ENCODE measurements at places on chromosomes 5 and 9.

- peak; percentile 19 for DNase-seq
Observed at GRCh38 chr5:168125445-168126199, 165.8 kb upstream of the WWC1 start.

- DNase-seq = no peak
Observed at GRCh38 chr9:111955048-111955447, 58.4 kb downstream of the UGCG start.

DNA sequence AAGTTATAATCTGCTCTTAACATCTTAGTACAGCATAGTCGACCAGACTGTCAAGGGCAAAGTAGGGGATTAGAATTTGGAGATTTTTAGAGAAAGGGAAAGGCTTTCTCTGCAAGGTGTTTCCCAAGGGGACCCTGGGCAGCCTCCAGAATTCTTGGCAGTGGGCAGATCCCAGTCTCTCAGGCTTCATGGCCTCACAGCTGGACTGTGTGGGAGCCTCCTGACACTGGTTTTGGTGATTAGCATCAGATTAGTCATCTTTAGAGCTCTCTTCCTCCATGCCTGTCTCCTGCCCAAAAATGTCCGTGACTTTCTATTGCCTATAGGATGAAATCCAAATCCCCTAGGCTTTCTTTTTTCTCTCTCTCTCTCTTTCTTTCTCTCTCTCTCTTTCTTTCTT, 370.7 kb downstream of the ZSWIM6 start:
- peak; percentile 4 for DNase-seq

DNA sequence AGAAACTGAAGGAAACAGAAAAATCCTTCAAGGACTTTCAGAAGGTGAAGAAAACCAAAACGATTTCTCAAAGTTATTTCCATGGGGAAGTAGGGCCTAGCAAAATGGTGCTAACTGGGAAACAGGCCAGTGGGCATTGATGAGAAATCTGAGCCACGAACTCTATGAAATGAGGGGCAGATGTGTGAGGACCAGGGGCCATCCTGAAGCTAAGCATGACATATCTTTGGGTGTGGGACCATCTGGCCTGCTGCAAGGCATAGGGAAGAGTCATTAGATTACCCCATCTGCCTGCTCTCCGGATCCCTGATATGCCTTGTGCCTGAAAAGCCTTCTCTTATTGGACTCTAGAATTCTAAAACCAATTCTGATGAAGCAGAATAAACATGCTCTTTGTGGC, 143.8 kb downstream of the PALM2AKAP2 start:
- DNase-seq = no peak

DNA sequence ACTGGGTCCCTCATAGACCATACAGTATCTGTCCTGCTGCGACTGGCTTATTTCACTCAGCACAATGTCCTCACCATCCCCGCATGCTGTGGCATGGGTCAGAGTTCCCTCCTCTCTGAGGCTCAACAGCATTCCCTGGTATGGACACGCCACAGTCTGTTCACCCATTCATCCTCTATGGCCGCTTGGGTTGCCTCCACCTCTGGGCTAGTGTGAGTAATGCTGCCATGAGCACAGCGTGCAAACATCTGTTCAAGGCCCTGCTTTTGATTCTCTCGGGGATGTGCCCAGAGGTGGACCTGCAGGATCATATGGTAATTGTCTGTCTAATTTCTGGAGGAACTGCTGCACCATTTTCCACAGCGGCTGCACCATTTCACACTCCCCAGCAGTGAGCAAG, 5.5 kb upstream of the FBP2 start:
- no peak for DNase-seq

DNA sequence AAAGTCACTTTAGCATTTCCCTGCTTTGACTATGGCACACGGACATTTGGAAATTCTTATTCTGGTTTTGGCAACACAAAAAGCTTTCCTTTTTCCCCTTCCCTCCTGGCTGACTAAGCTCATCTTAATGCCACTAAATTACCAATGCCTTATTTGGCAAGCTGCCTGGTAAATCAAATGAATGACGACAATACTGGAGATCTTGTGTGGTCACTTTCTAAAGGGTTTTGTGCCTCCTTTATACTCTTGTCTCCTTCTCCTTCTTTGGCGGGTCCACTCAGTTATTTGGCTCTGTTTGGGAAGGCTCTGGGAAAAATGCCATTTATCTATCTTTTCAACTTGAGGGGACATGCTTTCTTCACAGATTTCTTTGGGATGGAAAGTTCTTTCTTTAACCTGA, 34.9 kb downstream of the SH3GL2 start:
- DNase-seq = peak; percentile 57

GRCh38 chr9:131839281-131840084, 99.6 kb upstream of the RAPGEF1 start:
- peak; percentile 44 for DNase-seq

DNA sequence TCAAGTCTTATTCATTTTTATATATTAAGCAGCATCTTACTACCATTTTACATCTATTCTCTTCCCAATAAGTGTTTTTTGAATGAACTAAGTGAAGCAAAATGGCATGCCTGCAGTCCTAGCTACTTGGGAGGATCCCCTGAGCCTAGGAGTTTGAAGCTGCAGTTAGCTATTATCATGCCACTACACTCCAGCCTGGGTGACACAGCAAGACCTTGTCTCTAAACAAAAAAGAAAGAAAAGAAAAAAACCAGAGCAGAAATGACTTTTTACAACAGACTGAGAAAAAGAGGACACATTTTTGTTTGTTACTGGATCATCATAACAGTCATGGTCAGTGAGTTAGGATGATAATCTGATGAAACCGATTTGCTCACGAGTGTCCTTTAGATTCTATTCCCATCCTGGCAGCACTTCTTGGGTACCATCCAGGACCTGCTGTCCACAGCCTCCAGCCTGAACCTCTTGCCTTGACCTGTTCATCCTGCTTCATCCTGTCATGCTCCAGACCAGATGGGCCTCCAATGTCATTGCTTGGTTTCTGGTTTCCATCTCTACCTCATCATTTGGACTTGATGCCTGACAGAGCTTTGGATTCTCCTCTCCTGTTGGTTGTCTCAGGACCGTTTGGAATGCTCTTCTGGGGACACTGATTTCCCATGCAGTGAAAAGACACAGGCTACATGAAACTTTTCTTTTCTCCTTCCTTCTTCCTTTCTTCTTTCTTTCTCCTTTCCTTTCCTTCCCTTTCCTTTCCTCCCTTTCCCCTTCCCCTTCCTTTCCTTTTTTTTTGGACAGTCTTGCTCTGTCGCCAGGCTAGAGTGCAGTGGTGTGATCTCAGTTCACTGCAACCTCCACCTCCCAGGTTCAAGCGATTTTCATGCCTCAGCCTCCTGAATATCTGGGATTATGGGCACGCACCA, 50.1 kb upstream of the GLRX start:
- no peak for DNase-seq

DNA sequence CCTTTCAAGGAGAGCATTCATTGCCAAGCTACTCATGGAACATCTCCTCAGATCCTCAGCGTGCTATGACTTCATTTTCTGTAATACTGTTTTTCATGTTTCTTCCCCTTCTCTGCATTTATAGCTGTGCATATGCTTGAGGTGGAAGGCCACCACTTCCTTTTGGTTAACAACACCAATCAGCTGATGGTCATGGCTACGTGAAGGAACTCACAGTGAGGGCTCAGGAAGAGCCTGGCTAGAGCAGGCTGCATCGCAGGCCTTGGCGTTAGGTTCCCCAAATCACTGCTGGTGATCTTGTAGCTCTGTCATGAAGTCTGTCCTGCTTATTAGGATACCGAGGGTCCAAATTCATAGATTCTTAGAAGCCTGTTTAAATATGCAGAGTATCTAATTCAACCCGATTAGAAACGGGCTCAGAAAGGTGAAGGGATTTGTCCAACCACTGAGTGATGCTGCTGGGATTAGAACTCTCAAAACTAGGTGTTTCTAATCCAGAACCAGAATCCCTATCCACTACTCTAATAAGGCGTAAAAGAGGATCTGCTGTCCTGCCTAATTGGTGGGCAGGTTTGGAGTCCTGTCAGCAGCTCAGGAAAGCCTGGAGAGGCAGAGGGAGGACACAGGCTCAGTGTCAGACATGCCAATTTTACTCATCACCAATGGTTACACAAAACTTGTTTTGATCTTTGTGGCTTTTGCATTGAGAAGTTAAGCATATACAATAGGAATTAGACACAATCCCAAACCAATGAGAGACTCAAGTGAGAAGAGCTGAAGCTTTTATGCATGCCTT, 7.5 kb downstream of the SYK start:
- DNase-seq = no peak

DNA sequence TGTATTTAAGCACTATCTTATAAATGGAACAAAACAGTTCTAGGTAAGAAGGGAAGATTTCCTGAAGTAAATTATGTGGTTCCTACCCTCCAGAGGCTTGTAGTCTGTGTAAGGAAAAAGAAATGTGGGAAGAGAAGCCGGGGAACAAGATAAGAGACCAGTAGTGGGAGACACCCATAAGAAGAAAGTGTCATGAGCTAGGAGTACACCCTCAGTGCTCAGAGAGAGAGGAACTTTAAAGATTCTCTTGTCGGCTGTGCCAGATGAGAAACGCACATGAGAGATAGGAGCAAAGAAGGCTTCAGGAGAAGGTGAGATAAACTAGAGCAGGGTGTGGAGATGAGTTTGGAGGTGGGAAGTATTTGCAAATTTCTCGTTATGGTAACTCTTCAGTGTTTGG, 18.1 kb downstream of the SLC36A1 start:
- no peak for DNase-seq

- no peak for DNase-seq
Observed at GRCh38 chr5:103211576-103212561, 46.7 kb upstream of the MACIR start.

- no peak for DNase-seq
Observed at GRCh38 chr9:18703151-18703900, 229.4 kb downstream of the ADAMTSL1 start.

DNA sequence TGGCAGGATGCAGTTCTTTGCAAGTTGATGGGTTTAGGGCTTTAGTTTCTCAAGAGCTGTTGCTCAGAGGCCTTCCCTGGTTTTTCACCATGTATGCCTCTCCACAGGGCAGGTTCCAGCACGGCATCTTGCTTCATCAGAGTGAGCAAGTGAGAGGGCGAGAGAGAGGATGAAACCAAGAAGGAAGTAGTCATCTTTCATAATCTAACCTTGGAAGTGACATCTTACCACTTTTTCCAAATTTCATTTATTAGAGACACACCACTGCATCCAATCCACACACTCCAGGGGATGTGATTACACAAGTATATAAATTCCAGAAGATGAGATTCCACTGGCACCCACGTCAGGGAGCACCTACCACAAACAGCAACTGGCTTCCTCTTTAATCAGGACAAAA, 294.4 kb downstream of the MARCHF11 start:
- DNase-seq = peak; percentile 47

GRCh38 chr5:135964670-135965320, 10.0 kb upstream of the LECT2 start:
- peak; percentile 70 for DNase-seq

DNA sequence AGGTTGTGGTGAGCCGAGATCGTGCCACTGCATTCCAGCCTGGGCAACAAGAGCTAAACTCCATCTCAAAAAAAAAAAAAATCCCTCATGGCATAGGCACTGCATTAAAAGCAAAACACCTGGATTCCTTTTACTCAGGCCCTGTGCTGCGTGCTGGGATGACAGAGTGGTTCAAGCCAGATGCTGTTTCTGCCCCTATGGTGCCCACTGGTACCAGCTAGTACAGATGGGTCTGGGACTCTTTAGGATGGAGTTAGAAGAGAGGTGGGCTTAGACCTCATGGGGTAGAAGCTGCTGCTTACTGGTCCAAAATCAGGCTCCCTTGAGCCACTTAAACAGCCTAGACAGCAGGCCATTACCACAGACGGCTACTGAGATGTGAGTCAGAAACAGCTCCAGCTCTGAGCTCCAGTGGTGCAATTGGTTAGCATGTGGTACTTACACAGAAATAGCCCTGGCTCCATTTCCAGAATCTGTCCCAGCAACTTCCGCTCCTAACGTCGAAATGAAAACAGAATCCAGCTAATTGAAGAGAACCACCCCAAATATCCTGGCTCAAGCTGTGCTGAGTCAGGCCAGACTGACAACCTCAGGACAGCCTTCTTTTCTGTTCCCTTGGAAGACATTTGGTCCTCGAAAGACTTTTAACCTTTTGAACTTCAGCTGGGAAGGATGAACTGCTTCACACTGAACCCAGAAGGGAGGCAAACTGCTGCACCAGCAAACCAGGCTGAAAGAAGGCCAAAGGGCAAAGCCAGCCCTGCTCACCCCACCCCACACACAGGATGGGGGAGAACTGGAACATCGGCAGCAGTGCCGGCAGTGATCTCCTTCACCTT, 15.5 kb downstream of the C5orf15 start:
- peak; percentile 89 for DNase-seq

DNA sequence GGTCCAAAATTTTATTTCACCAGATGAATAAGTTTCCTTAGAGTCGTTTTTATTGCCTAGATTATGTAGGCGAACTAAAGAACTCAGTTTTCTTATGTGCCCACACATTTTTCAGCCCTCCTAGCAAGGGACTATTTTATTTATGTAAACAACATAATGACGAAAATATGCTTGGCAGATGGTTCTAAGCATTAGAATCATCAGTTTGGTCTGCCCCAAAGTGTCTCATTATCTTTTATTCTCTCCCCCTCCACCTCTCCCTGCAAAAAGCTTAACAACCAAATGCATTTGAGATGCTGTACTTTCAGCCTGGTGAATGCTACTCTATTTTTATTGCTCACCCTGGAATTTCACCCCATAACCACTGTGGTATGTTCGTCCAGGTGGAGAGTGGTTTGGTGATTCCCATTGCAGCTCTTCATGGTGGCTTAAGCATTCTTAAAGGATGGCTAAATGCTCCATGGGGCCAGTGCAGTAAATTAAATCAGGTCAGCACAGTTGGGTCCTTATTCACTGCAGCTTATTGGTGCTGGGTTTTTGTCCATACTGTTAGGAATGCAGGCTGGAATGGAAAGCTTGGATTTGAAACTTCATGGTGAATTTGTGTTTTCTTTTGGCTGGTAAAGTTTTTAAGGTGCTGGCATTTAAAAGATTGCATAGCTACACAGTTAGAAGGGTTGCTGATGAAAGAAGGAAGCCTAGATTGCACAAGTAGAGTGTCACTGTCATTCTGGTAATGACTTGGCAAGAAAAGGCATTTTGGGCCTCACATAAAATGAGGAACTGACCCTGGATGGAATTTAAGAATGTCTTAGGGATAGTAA, 39.2 kb downstream of the TLE4 start:
- peak; percentile 99 for DNase-seq

GRCh38 chr5:81665795-81666194, 85.1 kb downstream of the SSBP2 start:
- no peak for DNase-seq
